ENCODE measurements at places on chromosomes 2 and 18.

DNA sequence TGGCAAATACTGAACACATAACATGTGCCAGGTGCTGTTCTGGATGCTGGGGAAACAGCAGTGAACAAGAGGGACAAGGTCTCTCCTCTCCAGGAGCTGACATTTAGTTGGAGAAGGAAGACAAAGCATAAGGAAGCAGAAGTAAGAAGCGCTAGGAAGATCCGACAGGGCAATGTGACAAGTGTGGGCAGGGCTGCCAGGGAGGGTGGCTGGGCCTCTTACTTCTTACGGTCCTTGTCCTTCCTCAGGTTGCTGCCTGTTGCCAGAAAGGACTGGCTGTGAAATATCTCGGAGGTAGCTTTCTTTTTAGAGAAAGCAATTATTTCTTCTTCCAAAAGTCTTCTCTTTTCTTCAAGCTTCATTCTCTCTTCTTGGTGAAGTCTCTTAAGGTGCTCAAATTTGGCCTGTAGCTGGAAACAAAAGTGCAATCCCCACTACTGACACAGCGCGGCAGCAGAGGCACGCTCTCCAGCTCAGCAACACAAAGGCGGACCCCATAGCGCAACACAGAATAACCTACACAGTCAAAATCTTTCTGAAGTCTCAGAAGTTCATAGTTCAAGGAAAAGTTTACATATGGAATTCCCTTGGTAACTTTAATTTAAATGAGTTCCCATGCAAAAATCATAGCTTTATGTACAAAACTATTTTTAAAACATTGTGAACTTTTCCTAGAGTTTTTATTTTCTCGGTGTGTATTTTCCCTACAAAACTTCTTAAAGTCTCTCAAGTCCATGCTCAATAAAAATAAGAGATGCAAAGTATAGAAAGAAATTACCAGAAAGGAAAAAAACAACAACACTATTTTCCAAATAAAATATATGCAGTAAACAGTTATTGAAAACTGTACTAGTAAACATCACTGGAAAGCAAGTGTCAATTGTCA lies 67.7 kb downstream of the SEPTIN10 start:
- no peaks in the 10 kb centered on the region for H3K36me3 ChIP-seq
- H3K4me1 ChIP-seq: no peaks in the 10 kb centered on the region
- no peaks in the 10 kb centered on the region for H3K27me3 ChIP-seq
- H3K4me3 ChIP-seq: no peak overlapping the region
- no peak for DNase-seq

DNA sequence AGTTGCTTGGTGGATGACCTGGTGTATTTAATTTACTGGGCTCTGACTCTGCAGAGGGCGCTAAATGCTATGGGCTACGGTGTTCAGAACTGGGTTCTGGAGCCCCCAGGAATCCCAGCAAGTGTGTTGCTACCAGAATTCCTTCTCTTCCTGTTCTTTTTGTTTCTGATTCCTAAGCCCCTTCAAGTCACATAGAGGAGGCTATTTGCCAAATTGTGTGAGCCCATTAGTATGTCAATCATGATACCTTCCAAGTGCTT lies 358.2 kb upstream of the SPRED2 start:
- no peak overlapping the region for H3K27ac ChIP-seq
- DNase-seq: no peak
- H3K36me3 ChIP-seq: no peaks in the 10 kb centered on the region
- H3K4me3 ChIP-seq: no peak overlapping the region
- H3K4me1 ChIP-seq: no peaks in the 10 kb centered on the region
- no peaks in the 10 kb centered on the region for H3K27me3 ChIP-seq

DNA sequence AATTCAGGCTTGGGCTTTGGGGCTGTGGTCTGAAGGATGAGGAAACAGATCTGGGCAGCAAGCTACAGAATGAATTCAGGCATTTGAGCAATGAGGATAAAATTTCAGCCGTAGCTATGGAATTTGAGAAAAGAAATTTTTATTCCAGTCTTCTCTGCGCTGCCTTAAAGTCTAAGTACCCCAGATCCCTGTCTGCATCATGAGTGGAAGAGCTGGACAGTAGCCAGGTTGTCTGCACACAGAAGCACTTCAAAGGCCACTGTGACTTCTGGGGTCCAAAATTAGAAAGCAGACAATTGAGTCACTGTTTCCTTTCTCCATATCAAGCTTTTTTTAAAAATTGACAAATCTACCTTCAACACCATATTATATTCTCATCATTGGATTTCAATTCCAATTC lies 787.6 kb upstream of the GCFC2 start:
- no peak overlapping the region for H3K4me3 ChIP-seq
- no peaks in the 10 kb centered on the region for H3K27me3 ChIP-seq
- no peak for DNase-seq
- no peak overlapping the region for H3K27ac ChIP-seq
- H3K4me1 ChIP-seq: no peaks in the 10 kb centered on the region

DNA sequence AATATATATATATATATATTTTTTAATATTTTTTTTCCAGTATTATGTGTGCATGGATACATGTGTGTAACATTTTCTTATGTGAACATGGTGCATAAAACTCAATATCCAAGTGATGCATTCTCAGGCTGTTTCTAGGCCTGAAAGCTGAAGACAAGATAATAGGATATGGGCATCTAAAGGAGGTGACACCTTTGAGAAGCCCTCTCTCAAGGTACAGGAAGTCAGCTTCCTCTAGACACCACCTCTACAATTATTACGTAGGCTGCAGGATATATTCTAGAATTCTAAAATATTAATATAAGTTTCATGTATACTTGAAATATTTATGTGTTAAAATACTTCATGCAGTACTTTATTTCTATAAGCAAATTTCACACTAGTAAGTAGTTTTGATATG lies 327.5 kb downstream of the PTPRM start:
- no peak overlapping the region for H3K4me3 ChIP-seq
- no peaks in the 10 kb centered on the region for H3K4me1 ChIP-seq
- H3K27me3 ChIP-seq: no peaks in the 10 kb centered on the region
- H3K36me3 ChIP-seq: no peaks in the 10 kb centered on the region
- no peak overlapping the region for H3K27ac ChIP-seq
- no peak for DNase-seq

- H3K36me3 ChIP-seq: no peaks in the 10 kb centered on the region
- DNase-seq: no peak
- H3K4me1 ChIP-seq: peaks cover 22% of the 10 kb centered on the region
- H3K27ac ChIP-seq: no peak overlapping the region
- no peaks in the 10 kb centered on the region for H3K27me3 ChIP-seq
Observed at GRCh38 chr18:35525795-35526494, 28.2 kb upstream of the INO80C start.

- H3K27ac ChIP-seq: no peak overlapping the region
- no peaks in the 10 kb centered on the region for H3K4me1 ChIP-seq
- DNase-seq: no peak
- no peak overlapping the region for H3K4me3 ChIP-seq
- peaks cover 32% of the 10 kb centered on the region for H3K27me3 ChIP-seq
Observed at GRCh38 chr2:238985931-238986446, 138.1 kb downstream of the TWIST2 start.

DNA sequence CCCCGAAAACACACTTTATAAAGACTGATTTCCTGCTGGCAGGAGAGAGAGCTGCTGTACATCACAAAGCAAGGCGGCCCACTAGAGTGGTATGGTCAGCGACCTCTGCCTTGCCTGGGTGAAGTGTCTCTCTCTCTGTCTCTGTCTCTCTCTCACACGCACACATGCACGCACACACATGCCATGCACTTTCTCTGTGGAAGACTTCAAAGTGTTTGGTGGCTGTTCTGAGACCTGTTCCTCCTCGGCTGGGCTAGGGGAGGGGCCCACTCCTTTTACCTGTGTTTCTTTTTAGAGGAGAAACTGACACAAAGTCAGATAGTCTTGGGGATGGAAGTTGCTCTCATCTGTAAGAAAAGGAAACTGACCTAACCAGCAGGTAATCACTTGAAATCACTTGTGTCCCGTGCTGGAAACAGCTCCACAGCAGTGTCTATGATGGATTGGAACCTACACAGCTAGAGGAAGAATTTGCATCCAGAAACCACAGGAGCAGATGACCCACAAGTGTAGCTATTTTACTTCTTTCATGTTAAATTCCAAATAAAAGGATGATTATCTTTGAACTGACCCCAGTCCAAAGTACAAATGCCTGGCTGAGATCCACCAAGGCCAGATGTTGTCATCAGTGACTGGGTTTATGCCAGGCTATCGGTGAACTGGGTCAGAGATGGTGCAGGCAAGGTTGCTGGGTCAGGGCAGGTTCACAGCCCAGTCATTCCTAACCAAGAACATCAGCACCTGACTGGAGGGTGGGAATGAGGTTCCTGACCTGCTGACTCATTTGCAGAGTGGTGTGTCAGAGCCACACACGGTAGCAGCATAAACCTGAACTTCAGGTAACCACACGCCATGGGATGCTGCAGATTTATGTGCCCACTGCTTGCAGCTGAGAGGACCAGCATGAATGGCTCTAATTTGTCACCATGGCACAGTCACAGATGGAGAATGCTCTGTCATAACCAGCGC lies 63.0 kb downstream of the NPAS2 start:
- DNase-seq: no peak
- no peak overlapping the region for H3K4me3 ChIP-seq
- H3K27ac ChIP-seq: no peak overlapping the region
- no peaks in the 10 kb centered on the region for H3K36me3 ChIP-seq
